Motor neuron (in vitro differentiated cells): ENCODE measurements at places on chromosomes 5 and 9. TPM values are rescaled to one million over a fixed set of nuclear protein-coding genes. Genes with fewer than 3 reads are reported as not detected.

The QRFP gene
- total RNA-seq = 0.33 and 1.1 TPM in 2 replicates

The RNF180 gene
- 4.3 and 6.6 TPM in 2 replicates for total RNA-seq

The IL4 gene
- not detected in 2 replicates for total RNA-seq

The OR2K2 gene
- total RNA-seq = 0.66 and 0.68 TPM in 2 replicates

The SEMA4D gene
- total RNA-seq = 5.8 and 8.1 TPM in 2 replicates

The NFIB gene
- 44.7 and 64.3 TPM in 2 replicates for total RNA-seq

The CLIC3 gene
- 0.37 TPM in 1 of 2 replicates, not detected in the other for total RNA-seq

The FRMPD1 gene
- total RNA-seq = 0.14 and 0.25 TPM in 2 replicates

The ADRA1B gene
- total RNA-seq = 0.49 and 0.63 TPM in 2 replicates

The STING1 gene
- 0.18 and 0.31 TPM in 2 replicates for total RNA-seq

The EEIG1 gene
- total RNA-seq = 6.8 and 7.2 TPM in 2 replicates

The FBN2 gene
- 13.6 and 15.5 TPM in 2 replicates for total RNA-seq

The ZNF658 gene
- 7.8 and 8.7 TPM in 2 replicates for total RNA-seq

The PLAC8L1 gene
- total RNA-seq = 1.9 TPM in 1 of 2 replicates, not detected in the other

The ANKRD31 gene
- 0.87 and 1.1 TPM in 2 replicates for total RNA-seq

The DRD1 gene
- total RNA-seq = 2.2 and 2.6 TPM in 2 replicates

The ARL14EPL gene
- total RNA-seq = not detected in 2 replicates

The PCDHGA9 gene
- 1.7 and 2.6 TPM in 2 replicates for total RNA-seq

The C5orf63 gene
- total RNA-seq = 11.3 and 15.2 TPM in 2 replicates

The AQP7 gene
- 2.8 and 3.0 TPM in 2 replicates for total RNA-seq

The PHAX gene
- total RNA-seq = 41.7 and 42.8 TPM in 2 replicates

The TNFSF8 gene
- total RNA-seq = not detected in 2 replicates

The RNF183 gene
- total RNA-seq = 0.41 and 0.67 TPM in 2 replicates

The C5orf52 gene
- not detected in 2 replicates for total RNA-seq

The KIAA0825 gene
- 2.7 and 4.1 TPM in 2 replicates for total RNA-seq

The DNM1 gene
- 55.7 and 58.1 TPM in 2 replicates for total RNA-seq

The GNE gene
- total RNA-seq = 19.9 and 21.0 TPM in 2 replicates

The SLC1A1 gene
- total RNA-seq = 10.6 and 11.3 TPM in 2 replicates

The GMCL2 gene
- total RNA-seq = not detected in 2 replicates

The FAM114A2 gene
- total RNA-seq = 15.6 and 17.5 TPM in 2 replicates

The COQ4 gene
- total RNA-seq = 46.1 and 53.2 TPM in 2 replicates

The CCDC152 gene
- total RNA-seq = 0.96 and 1.0 TPM in 2 replicates

The BNIP1 gene
- 15.6 and 16.5 TPM in 2 replicates for total RNA-seq

The OR1L4 gene
- total RNA-seq = 0.54 and 0.71 TPM in 2 replicates

The HINT1 gene
- total RNA-seq = 491 and 534 TPM in 2 replicates

The ADAMTSL2 gene
- total RNA-seq = 0.93 and 1.3 TPM in 2 replicates

The OTULINL gene
- 3.2 and 3.5 TPM in 2 replicates for total RNA-seq

The GRXCR2 gene
- not detected in 2 replicates for total RNA-seq

The PDLIM4 gene
- 7.2 and 10.4 TPM in 2 replicates for total RNA-seq

The ENHO gene
- total RNA-seq = 4.6 and 6.8 TPM in 2 replicates

The CFAP90 gene
- 0.90 and 0.92 TPM in 2 replicates for total RNA-seq
